ENCODE measurements at places on chromosomes 1 and 21.

DNA sequence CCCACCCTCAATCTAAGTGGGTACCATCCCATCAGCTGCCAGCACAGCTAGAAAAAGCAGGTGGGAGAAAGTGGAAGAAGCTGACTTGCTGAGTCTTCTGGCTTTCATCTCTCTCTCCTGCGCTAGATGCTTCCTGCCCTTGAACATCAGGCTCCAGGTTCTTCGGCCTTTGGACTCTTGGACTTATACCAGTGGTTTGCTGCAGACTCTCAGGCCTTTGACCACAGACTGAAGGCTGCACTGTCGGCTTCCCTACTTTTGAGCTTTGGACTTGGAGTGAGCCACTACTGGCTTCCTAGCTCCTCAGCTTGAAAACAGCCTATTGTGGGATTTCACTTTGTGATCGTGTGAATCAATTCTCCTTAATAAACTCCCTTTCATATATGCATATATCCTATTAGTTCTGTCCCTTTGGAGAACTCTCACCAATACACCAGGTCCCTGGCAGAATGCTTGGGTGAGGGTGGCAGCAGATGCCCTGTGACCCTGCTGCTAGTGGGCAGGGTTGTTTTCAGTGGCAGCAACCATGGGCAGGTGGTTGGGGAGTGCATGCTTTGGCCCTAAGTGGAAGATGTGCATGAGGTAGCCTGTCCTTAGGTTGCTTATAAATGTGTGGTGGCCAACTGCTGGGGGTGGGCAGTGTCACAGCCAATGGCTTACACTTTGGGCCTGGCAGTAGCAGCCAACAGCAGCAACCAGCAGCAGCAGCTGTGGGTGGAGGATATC, 10.8 kb upstream of the ADAM30 start:
- no peak for DNase-seq

DNA sequence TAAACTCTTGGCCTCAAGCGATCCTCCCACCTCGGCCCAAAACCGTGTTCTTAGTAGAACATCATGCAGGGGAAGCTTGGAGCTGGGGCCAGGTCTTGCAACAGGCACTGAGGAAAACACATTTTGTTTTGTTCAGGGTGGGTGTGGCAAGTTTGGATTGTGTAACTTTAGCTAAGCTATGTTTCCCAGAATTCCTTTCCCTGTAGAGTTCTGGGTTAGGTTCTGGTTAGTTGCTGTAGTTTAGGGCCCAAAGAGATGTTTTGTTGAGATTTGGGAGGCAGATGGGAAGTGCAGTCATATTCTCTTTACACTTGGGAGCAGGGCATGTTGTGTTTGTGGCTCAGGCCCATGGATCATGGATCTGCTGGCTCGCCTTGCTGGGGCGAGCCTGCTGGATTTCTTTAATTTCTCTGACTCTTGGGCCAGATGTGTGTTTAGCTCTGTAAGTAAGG, 24.0 kb downstream of the PLA2G5 start:
- DNase-seq, result no peak

GRCh38 chr1:17635811-17636210, 96.3 kb downstream of the ARHGEF10L start:
- DNase-seq, result no peak

DNA sequence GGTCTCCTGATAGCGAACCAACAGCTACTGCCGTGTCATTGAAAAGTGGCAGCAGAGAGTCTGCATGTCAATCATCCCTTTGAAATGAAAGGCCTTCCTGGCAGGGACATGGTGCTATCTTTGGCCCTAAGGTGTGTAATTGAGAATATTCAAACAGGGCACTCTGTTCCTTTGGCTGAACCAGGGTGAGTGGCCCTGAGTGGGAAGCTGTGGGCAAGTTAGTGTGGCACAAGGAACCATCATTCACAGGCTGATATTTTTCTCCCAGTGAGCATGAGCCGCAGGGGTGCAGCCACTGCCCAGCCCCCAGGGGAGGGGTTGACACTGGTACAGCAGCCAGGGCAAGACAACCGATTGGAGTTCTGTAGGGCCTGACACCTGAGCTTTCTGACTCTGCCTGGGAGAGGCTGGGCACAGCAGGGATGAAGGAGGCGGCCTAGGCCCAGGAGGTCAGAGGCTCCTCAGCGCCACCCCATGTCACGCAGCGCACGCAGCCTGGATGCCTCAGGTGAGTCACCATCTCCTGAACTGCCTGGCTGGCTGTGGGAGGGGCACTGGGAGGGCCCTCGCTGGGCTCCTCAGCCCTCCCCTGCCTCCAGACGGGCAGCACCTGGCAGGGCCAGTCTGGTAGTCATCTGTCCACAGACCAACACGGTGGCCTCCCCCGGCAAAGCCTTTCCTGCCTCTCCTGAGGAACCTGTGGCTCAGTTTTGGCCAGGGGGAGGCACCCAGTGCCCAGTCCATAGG, 13.2 kb downstream of the QSOX1 start:
- peak; percentile 23 for DNase-seq

- no peak for DNase-seq
Observed at GRCh38 chr1:45544530-45544929, 6.1 kb upstream of the AKR1A1 start.

DNA sequence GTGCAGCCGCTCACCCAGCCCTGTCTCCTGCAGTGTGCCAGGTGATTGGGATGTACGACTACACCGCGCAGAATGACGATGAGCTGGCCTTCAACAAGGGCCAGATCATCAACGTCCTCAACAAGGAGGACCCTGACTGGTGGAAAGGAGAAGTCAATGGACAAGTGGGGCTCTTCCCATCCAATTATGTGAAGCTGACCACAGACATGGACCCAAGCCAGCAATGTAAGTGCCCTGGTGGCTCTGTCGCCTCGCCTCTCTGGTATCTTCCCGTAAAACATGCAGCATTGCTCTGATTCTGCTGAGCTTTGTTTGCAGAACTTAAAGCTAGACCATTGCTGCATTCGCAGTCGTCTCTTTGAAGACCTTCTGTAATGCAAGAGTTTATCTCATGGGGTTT, 79.2 kb downstream of the ATP5PO start:
- peak; percentile 27 for DNase-seq

- peak; percentile 84 for DNase-seq
Observed at GRCh38 chr1:65812065-65812464, 19.4 kb downstream of the PDE4B start.

- DNase-seq, result peak; percentile 61
Observed at GRCh38 chr1:32138965-32139364, 31.1 kb downstream of the KPNA6 start.

DNA sequence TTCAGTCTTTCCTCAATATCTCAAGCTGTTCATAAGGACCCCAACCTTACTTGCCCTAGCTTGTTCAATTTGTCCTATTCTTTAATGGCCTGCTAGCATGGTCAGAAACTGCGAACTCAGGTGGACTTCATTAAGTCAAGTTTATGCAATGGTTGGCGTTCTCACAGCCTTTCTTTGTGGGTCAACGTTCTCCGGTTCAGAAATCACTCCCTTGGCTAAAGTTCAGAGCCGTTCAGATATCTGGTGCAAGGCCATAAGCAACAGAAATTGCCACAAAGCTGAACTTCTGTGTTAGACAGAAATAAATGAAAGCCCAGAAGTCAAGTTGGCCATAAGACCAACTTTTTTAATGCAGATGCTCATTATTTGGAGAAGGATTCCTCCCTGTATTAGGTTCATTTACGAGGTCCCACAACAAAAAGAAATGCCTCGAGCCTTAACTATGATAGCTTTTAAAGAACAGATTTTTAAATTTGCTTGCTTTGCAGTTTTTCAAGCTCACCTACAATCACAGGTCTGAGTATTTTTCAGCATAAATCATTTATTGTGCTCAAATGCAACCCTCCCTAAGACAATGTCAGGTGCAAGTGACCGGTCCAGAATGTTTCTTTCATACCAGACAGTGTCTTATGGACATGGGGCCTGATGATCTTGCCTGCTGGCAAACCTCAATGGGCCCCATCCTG, 140.2 kb upstream of the COL11A1 start:
- no peak for DNase-seq

GRCh38 chr1:245698860-245699259, 544.1 kb downstream of the KIF26B start:
- DNase-seq, result no peak

DNA sequence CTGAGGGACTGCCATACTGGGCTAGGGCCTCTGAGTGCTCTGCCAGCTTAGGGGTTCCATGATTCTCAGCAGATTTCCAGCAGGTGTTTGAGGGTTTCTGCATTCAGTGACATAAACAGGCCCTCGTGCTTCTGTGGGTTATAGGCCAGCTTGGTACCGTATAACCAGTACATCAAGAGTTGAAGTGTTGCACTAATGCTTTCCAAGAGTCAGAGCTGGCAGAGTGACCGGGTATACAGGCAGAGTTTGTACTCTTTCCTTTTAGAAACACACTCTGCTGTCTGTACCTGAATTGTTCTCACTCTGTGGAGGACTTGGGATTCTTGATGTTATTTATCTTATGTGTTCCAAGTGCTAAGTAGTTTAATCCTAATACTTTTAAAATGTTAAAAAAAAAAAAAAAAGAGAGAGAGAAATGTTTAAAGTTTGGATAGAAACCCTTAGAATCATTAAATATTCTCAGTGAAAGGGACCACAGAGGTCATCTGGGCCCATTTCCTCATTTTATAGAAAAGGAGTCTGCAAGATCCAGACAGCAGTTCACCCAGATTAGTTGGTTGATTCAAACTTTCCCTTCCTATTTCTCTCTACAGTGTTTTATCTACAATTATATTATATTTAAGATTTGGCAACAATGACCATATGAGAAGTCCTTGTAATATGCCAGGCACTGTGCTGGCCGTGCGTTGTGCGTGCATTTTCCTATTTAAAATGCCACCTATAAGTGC, 325.8 kb downstream of the KIF26B start:
- no peak for DNase-seq

- DNase-seq, result no peak
Observed at GRCh38 chr1:99062192-99062591, 57.5 kb upstream of the PLPPR5 start.

- DNase-seq, result no peak
Observed at GRCh38 chr1:228095938-228096337, 7.2 kb downstream of the C1orf35 start.

GRCh38 chr1:215835951-215836350, 268.8 kb downstream of the KCTD3 start:
- peak; percentile 61 for DNase-seq

GRCh38 chr1:208233978-208234377, 10.2 kb downstream of the PLXNA2 start:
- DNase-seq, result no peak

DNA sequence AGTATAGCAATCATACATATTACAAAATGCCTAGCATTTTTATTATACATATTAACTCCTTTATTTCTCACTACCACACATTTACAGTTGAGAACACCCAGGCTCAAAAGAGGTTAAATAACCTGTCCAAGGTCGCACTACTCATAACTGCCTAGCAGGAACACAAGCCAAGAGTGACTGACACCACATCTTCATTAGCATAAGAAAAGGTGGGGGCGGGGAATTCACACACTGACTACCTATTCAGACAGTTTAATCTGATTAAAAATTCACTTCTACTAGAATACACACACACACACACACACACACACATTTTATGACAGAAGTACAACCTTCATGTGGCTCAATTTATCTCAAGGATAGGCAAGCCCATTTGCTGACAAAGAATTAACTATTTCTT, 77.8 kb upstream of the CACHD1 start:
- DNase-seq, result no peak

DNA sequence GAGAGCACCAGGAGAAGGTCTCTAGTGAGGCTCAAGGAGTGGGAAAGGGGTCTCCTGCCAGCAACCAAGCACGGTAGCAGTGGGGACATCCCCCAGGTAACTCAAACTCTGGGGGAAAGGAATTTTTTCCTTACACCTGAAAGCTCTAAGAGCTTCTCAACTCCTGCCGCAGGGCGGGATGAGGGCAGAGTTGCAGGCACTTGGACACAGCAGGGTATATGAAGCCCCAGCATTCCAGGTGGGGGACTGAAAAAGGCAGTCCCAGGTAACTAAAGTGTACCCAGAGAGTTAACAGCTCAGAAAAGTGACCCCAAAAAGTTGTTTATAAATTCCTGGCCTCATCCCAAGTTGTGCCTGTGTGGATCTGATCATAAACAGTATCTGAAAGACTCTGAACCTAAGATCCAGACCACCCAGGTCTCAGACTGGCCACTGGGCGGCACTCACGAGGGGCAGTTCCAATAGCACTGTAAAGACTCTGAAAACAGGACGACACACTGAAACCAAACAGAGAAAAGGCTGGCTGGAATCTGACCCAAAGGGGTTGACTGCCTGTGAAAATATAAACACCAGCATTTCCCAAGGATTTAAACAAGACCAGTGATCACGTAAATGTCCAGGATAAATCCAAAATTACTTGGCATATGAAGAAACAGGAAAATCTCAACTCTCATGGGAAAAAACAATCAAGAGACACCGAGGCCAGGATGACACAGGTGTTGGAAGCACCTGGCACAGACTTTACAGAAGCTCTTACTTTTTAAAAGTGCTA, 47.5 kb downstream of the HSF2BP start:
- peak; percentile 50 for DNase-seq

DNA sequence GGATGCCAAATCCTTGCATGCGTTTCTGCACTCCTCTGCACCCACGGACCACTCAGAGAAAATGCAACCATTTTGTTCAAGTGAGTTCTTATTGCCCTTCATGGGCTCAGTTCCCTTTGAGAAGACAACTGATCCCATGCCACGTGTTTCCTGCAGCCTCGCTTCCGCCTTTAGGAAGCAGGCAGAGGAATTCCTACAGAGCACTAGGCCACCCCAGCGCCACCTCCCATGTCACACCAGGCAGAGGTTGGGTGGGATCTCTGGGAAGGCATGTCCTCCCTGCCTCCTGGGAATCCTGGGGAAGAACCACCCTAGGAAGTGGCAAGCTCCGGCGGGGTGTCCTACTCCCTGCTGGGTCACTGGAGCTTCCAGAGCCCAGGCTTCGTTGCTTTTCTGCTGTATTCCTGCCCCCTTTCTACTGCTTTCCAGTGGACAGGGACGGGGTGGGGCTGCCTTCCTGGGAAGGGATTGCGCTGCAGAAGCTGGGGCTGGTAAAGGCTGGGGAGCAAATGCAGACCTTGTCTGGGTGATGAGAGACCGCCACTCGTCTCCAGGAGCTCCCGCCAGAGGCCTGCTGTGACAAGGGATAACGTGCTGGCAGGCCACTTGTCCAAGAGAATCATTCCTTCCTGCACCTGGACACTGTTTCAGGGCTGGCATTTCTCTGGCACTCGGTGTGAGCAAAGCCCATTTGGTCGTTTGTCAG, 478.2 kb upstream of the VAMP3 start:
- DNase-seq, result peak; percentile 17

GRCh38 chr1:245485996-245486395, 331.2 kb downstream of the KIF26B start:
- DNase-seq, result no peak

DNA sequence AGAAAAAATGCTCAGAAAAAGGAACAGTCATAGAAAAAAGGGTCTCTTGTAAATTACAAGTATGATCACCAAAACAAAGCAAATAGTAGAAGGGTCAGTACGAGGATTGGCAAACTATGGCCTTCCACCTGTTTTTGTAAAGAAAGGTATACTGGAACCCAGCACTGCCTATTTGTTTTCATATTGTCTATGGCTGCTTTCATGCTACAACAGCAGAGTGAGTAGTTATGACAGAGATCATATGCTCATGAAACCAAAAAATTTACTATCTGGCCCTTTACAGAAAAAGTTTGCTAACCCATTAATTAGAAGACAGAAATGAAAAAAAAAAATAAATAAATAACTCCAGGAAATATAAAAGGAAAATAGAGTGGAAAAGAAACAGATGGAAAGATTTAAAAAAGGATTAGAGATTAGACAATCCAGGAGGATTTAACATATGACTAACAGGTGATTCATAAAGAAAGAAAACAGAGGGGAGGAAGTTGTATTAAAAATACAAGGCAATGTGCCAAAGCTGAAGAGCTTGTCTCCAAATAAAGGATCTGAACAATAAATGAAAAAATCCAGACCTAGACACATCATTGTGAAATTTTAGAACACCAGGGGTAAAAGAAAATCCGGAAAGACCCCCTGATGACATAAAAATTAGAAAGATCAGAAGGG, 108.5 kb upstream of the SERTAD4 start:
- DNase-seq, result peak; percentile 87

Measured in fibroblast of skin of back (primary cell).